Lung microvascular endothelial cell (primary cell): ENCODE measurements at places on chromosomes 4 and X. TPM values are rescaled to one million over a fixed set of nuclear protein-coding genes. Genes with fewer than 3 reads are reported as not detected.

DNA sequence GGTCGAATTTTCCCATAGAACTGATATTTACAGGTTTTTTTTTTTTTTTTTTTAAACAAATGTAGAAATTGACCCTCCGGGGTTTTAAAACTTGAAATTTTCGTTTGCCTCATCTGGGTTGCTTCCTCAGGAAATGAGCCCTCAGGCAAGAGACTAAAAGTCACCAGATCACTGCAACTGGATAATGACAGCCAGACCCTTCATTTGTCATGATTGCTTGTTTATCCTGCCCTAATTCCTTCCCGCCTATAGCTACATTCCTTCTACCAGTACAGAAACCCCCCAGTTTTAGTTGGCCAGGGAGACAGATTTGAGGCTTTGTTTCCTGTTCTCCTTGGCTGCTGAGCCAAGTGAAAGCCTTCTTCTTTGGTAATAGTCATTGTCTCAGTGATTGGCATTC, 44.0 kb upstream of the IGFBP7 start:
- DNase-seq: peak; percentile 78

- peak; percentile 50 for DNase-seq
These were observed 11.7 kb upstream of the GAGE10 start for GRCh38 chrX:49291615-49292337.

DNA sequence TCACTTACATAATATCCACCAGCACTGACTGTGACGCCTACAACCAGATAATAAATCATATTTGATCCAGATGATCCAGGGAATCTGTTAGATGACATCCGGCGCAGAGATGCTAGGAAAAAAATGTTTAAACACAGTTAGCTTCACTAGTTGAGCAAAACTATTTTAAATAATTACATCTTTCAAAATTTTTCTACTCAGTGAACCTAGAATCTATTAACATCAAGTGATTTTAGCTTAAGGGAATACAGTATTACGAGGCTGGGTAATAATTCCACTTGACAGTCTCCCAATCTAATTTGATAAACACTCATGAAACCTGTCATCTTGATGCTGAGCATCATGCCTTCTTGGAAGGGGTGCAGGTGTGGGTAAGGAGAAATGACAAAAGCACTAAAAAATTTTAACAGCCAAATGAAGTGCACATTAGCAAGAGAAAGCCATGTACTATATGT, 4.7 kb downstream of the MGARP start:
- DNase-seq: no peak

Gene NAP1L2
- total RNA-seq: 0.65 and 2.0 TPM in 2 replicates
